Bronchus fibroblast of lung (primary cell): ENCODE measurements at places on chromosomes 2 and 18. TPM values are rescaled to one million over a fixed set of nuclear protein-coding genes. Genes with fewer than 3 reads are reported as not detected.

Gene CDK15
- total RNA-seq = 15.0 and 18.3 TPM in 2 replicates

Gene TRIM54
- total RNA-seq = 0.17 TPM in 1 of 2 replicates, not detected in the other

Gene GPR55
- under 0.01 TPM in 1 of 2 replicates, not detected in the other for total RNA-seq

Gene IL18R1
- 1.0 and 1.3 TPM in 2 replicates for total RNA-seq

Gene CXCR1
- not detected in 2 replicates for total RNA-seq
